CD4-positive, alpha-beta T cell treated with Interleukin-15 for 1 hour (primary cell): ENCODE measurements at places on chromosomes 5 and 9.

DNA sequence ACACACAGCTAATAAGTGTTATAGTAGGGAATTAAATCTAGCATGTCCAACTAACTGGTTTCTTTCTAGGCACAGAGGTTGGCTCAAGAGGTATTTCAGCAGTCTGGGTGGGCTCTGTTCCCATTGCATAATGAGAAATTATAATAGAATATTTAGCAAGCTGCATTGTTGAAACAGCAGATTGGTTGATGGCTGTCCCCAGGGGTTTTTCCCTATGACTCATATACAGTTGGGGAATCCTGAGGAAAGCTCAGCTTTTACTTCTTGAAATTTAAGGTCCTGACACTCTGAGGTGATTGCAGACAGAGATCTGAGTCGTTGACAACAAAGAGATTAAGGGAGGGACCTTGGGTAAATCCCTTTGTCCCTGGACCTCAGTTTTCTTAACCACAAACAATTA lies 38.3 kb upstream of the TNFSF8 start:
- peak; percentile 30 for DNase-seq

GRCh38 chr9:38041564-38042243 lies 27.3 kb downstream of the SHB start:
- DNase-seq: no peak

- no peak for DNase-seq
These were observed 112.5 kb downstream of the CTNND2 start for GRCh38 chr5:11791792-11792191.

DNA sequence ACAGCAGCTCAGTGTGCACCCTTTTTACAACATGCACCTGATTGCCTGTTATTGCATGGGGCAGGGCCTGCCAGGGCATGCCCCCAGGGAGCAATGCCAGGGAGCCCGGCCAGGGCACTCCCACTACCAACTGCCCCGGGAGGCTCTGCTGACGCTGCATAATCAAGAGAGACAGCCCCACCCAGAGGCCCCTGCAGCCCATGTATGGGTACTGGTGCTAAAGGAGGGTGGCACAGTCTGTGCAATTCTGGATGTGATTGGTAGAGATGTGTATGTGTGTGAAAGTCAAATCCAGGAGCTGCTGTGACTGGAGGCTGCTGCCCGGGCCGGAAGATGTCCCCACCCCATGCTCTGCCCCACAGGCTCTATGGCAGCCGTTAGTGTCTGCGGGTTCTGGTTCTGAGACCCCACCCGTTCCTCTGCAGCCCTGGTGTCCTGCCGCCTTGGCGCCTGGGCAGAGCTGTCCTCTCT lies 3.9 kb upstream of the NEURL1B start:
- DNase-seq: no peak

DNA sequence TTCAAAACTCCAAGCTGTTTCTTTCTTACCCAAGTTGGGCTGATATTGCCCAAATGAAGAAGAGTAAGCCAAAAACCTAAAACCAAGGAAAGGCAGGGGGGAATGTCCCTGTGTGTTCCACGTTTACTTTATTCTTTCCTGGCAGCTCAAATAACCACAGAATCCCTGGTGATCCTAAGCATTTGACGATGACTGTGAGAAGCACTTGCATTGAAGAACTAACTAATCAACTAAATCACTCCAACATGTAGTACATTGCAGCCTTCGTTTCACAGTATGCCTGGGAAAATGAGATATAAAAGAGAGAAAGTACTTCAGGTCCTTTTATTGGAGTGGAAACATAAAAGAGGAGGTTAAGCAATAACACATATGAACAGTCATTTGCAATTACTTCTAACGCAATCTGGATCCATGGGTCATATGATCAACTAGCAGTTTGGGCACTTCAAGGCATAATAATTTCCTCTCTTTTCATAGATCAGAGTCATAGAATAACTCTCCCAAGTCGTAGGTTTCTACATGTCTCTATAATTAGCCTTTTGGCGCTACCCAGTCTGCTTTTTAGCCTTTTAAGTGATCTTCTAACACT lies 338.4 kb downstream of the TMEM167A start:
- no peak for DNase-seq

- no peak for DNase-seq
These were observed 12.4 kb upstream of the DAB2IP start for GRCh38 chr9:121638901-121639592.
